ENCODE measurements at places on chromosomes 1 and 21.
A peak's percentile ranks its signal among the peaks of the same experiment; 100 is the strongest.

GRCh38 chr21:42855937-42856335 lies 23.4 kb downstream of the WDR4 start:
- no peak for DNase-seq

DNA sequence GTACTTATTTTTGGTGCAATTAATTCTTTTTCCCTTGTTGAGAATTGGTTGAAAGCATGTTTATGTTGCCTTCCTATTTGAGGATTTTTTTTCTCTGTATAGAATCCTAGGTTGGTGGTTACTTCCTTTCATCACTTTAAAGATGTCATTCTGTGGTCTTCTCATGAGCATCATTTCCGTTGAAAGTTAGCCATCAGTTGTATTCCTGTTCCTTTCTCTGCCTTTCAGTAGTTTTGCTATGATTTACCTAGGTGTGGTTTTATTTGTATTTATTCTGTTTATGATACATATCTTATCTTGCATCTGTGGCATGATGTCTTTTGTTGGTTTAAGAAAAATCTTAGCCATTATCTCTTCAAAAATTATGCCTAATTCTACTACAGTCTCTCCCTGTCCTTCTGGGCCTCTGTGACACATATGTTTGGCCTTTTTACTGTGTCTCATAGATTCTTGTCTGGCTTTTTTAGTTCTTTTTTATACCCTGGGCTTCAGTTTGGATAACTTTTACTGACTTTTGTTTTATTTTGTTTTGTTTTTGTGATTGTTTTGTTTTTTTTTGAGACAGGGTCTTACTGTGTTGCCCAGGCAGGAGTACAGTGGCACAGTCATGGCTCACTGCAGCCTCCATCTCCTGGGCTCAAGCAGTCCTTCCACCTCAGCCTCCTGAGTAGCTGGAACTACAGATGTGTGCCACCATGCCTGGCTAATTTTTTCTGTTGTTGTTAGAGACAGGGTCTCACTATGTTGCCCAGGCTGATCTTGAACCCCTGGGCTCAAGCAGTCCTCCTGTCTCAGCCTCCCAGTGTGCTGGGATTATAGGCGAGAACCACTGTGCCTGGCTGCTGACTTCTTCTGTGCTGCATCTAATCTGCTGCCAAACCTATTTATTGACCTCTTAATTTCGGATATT lies 24.1 kb downstream of the PTGFRN start:
- no peak for DNase-seq

GRCh38 chr21:29182691-29183092 lies 52.2 kb downstream of the MAP3K7CL start:
- DNase-seq = no peak

DNA sequence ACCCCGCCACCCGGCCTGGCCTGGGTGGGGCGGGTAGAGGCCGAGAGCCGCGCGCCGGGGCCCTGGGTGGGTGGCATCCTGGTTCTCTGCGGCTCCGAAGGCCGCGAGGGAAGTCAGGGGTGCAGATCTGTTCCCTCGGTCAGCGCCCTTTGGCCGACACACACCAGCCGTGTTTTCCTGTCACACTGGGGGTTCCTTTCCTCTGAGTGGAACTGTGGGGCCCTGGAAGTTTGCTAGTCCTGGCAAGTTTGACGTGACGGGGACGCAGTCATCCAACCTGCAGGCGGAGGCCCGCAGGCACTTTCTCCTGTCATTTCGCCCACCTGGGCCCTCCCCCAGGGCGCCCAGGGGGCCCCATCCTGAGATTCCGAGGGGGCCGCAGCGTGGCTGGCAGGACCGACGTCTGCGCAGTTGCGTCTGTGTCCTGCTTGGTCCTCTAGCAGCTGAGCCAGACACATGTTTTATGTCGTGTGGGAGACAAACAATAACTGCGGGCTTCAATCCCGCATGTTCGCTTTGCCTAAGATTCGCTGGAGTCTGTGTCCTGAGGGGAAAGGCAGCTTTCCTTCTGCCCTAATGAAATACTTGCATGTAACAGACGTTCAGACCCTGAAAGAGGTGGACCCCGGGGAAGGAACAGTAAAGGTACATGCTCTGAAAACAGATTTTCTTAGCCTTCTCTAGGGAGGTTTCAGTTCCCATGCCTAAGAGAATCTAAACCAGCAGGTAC lies 1.5 kb downstream of the FAM163A start:
- DNase-seq = no peak

- DNase-seq = no peak
Observed at GRCh38 chr1:147784941-147785340, 24.5 kb upstream of the GJA5 start.

DNA sequence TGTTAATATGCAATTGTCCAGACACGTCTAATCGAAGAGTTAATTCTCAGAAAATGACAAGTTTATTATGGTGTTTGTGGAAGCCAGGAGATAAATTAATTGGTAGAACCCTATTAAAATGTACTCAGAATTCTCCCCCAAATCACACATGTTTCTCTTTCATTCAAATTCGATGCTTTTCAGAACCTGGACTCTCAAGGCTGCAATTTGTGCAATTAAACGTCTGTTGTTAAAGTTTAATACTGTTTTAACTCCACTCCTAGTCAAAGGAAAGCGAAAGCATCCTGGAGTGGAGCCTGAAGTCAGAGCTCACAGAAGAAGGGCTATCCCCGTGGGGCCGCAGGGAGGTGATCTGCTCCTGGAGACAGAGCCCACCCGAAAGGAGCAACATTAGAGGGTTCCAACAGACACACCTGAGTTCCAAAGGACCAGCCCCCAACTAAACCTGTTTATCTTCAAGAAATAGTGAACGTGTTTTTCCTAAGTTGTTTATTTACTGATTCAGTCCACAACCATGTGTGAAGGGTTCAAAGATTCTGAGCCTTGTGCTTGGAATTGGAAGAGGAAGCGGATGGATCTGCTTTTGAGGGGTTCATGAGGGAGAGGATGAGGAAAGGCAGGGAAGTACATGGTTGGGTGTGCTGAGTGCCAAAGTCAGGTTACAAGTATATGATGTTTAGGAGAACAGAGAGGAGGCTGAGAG lies 68.0 kb upstream of the AKT3 start:
- DNase-seq = no peak

DNA sequence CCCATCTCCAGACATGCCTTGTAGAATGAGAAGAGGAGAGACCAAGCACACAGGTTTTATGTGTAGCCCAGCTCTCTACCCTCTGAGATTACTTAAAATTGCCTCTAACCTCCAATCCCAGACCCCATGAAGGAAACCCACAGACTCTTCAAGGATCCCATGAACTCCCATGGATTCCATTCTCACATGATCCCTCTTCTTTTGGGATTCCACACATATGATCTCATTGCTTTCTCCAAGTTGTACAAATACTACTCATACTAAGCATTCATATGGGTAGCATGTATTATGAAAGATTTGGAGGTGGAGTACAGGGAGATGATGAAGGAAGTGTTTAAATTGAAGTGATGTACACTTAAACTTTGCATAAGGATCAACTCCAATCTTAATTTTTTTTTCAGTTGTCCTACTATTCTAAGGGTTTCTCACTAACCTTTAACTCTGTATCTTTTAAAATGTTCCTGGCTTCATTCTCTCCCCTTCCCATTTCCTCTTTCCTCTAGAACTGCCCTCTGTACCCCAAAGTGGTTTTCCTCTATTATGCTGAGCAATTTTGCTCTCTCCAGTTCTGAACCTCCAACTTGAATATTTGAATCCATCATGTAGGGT lies 41.6 kb downstream of the MFSD2A start:
- DNase-seq = no peak

- DNase-seq = no peak
Observed at GRCh38 chr1:119542492-119542946, 35.5 kb downstream of the HSD3B1 start.

GRCh38 chr1:79198832-79199231 lies 192.3 kb upstream of the ADGRL4 start:
- DNase-seq = no peak

- DNase-seq = no peak
Observed at GRCh38 chr1:172820475-172821158, 161.7 kb downstream of the FASLG start.

GRCh38 chr1:224623743-224624333 lies 7.7 kb downstream of the CNIH3 start:
- peak; percentile 28 for DNase-seq

GRCh38 chr1:162966613-162967012 lies 102.5 kb upstream of the RGS4 start:
- DNase-seq = no peak

DNA sequence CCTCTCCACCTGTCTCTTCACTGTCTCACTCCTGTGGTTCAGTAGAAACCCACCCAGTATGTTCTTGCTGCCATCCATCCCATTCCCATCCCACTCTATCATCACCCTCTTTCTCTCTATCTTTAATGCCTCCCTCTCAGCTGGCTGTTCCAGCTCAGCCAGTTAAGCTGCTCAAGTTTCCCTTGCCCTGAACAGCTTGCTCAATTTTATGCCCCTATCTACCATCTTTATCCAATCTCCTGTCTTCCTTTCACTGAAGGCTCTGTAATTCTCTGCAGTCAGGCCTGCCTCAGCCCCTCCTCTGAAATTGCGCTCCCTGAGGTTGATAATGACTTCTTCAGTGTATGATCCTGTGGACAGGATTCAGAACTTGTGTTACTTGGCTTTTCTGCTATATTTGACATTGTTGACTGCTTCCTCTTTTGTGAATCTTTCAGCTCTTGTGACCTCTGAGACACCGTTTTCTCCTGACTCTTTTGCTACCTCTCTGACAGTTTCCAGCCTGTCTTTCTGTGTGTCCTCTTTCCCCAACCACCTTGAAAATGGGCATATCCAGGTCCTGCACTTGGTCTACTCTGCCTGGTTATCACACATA lies 13.9 kb upstream of the BCAR3 start:
- no peak for DNase-seq

- DNase-seq = no peak
Observed at GRCh38 chr1:119896303-119896702, at the start of gene ADAM30. Gene ADAM30, minus strand, starts transcription at chr1:119896515. Its CDS starts 179 bp downstream, at chr1:119896336.

- no peak for DNase-seq
Observed at GRCh38 chr1:168626326-168626725, 49.9 kb downstream of the XCL1 start.

DNA sequence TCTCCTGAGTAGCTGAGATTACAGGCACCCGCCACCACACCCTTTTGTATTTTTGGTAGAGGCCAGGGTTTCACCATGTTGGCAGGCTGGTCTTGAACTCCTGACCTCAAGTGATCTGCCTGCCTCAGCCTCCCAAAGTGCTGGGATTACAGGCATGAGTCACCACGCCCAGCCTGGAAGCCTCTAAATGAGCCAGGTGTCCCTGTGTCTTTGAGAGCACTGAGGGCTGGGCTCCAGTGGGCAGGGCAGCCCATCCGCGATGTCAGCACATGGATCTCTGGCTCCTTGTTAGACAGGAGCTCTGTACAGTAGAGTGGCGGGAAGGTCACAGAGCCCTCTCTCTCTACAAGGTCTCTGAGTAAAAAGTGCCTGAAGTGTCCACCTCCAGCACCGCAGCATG lies 124.3 kb downstream of the PGBD5 start:
- DNase-seq = no peak

- DNase-seq = no peak
Observed at GRCh38 chr1:46437723-46438122, 43.6 kb downstream of the FAAH start.

GRCh38 chr1:145997718-145998023 lies 1.3 kb upstream of the TXNIP start:
- DNase-seq = no peak

GRCh38 chr1:38745476-38746401 lies 113.8 kb downstream of the RRAGC start:
- no peak for DNase-seq

DNA sequence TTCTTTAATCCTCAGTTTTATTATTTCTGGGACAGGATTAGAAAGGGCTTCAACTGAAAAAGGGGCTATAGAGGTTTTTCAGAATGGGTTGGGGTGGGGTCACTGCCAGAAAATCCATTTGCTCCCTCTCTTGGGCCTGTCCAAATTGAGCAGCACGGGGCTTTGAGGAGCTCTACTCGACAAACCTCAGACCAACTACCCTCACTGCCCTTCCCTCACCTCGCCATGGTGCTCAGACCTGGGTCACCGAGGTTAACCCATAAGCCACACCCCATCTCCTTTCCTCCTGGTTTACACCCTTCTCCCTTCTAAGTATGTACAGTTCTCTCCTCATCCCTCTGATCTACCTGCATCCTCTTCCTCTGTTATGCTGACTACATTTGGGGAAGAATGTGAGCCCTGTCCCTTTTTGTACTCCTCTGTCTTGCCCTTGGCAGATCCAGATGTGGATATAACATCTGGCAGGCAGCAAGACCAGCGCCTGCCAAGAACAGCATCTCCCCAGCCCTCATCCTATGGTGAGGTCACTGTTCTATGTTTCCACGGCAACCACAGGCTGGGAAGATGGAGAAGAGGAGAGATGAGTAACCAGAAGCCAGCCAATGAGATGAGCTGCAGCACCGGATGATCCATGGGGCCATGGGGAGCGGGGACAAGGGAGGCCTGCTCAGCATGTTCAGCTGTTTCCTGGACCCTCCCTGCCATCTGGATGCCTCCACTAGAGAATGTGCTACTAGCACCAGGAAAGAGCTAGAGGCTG lies 3.7 kb upstream of the FABP3 start:
- no peak for DNase-seq

- no peak for DNase-seq
Observed at GRCh38 chr1:113534875-113535274, 144.6 kb downstream of the MAGI3 start.

- no peak for DNase-seq
Observed at GRCh38 chr1:110098222-110099026, 13.8 kb upstream of the UBL4B start.

DNA sequence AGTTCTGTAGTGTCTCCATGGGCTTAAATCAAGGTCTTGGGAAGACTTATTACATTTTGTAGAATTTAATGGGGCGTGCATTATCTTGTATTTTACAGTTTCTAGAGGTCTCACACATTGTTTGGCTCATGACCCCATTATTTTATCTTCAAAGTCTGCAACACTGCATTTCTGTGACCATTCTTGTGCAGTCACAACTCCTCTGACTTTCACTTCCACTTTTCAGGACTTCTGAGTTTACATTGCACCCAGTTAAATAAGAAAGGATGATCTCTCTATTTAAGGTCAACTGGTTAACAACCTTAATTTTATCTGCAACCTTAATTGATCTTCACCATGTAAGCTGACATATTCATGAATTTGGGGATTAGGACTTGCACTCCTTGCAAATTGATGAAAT lies 1186.6 kb downstream of the MRPL39 start:
- DNase-seq = no peak

DNA sequence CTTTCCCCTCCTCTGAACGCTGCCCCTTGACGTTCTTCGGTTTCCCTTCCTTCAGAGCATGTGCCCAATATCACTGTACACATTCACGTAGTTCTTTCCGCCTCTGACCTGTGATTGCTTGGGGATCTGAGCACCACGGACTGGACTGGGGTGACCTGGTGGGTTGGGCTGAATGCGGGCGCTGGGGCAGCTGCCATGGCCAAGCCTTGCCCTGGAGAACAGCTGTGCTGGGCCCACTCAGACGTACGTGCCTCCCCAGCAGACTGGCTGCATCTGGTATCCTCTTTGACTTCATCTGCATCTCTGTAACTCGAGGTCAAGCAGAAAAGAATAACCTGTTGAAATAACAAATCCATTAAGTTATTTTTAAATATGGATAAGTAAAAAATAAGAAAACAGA lies 35.1 kb upstream of the DISC1 start:
- no peak for DNase-seq

- DNase-seq = no peak
Observed at GRCh38 chr1:168893359-168893801, 164.4 kb upstream of the DPT start.

- DNase-seq = no peak
Observed at GRCh38 chr1:19844731-19845495, 29.8 kb upstream of the RNF186 start.
